ENCODE measurements at places on chromosomes 1 and 21. TPM values are rescaled to one million over a fixed set of nuclear protein-coding genes. Genes with fewer than 3 reads are reported as not detected.

GRCh38 chr1:237444120-237444790, 402.3 kb downstream of the RYR2 start:
- no peak for DNase-seq

GRCh38 chr1:173527151-173527826, 50.2 kb downstream of the PRDX6 start:
- DNase-seq: no peak

DNA sequence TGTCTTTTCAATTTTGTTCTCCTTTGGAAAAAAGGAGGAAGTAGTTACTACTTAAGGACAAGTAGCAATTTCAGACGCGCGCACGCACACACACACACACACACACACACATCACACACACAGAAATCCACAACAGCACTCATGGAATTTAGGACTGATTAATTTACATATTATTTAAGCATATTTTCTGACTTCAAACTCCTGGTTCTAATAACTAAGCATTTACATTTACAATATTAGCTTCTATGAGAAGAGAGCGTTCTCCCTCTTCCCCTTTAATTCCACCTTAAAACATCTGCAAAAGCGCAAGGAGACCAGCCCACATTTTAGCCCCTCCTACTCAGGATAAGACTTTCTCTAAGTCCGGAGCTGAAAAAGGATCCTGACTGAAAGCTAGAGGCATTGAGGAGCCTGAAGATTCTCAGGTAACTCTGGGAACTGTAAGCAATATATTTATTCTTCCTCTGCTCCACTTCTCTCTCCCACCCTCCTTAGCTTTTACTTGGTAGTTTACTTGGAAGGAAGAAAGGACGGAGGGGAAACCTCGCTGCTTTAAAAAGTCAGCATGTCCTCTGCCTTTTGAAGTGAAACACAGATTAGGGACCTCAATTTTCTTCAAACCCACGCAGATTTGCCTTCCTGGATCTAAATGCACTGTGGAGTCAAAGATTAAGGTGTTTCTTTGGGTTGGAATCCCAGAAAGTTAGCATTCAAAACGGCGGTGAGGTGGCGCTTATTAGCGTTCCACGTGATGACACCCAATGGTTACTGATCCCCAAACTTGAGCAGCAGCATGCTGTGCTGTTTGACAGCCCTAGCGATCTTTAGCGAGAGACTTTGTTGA, at the start of gene PLA2G4A:
Gene PLA2G4A (plus strand): TSS at position 339 of the 844 bp plus-strand sequence. CDS start 25,406 bp downstream, outside the sequence.
- peak; percentile 19 for DNase-seq

DNA sequence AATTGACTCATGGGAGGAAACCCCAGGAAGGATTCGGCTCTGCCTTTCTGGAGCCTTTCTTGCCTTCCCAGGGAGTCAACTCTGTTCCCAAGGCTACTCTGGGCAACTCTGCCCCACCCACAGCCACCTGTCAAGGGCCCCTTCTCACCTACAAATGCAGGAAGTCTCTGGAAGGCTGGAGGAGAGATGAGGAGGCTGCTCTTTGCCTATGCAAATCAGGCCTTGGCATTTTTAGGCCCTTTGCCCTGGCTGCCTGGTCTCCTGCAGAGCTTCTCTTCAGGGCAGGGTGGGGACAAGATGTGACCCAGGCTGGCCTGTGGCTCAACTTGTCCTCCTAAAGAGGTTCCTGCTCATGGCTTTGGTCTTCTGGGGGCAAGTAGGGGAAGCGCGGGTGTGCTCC, 5.4 kb downstream of the SLC6A9 start:
- DNase-seq: no peak

DNA sequence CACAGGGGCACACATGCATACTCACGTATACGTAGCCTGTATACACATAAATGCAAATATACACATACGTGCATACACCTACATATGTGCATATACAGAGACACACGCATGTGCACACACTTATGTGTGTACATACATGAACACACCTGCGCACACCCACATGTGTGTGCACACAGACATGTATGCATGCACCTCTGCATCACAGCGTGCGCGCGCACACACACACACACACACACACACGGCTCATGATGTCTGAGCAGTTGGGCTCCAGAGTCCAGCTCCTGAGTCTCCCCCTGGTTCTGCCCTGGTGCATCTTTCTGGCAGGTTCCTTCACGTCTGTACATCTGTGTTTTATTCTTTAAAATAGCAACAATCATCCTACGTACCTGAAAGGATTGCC, 600.5 kb downstream of the NPHP4 start:
- DNase-seq: no peak

- DNase-seq: no peak
Observed at GRCh38 chr1:19385869-19386591, 73.9 kb downstream of the SLC66A1 start.

DNA sequence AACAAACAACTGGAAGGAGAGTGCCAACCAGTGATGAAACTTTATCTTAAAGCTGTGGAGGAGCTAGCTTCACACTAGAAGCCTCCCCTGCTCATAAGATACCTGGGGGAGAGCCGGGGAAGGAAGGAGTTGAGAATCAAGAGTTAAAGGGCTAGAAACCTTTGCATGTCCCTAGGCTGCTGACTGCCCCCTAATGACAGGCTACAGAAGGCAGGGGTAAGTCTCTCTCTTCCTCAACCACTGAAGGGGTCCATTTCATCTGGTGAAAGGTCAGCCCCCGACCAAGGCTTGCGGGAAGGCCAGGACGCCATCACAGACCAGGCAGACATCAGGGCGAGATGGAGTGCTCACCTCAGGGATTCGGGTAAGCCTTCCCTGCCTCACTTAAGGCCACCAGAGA, 65.6 kb upstream of the GRHL3 start:
- no peak for DNase-seq

The CAPN8 gene
- not detected for total RNA-seq
